ENCODE measurements at places on chromosomes 13 and 19.

DNA sequence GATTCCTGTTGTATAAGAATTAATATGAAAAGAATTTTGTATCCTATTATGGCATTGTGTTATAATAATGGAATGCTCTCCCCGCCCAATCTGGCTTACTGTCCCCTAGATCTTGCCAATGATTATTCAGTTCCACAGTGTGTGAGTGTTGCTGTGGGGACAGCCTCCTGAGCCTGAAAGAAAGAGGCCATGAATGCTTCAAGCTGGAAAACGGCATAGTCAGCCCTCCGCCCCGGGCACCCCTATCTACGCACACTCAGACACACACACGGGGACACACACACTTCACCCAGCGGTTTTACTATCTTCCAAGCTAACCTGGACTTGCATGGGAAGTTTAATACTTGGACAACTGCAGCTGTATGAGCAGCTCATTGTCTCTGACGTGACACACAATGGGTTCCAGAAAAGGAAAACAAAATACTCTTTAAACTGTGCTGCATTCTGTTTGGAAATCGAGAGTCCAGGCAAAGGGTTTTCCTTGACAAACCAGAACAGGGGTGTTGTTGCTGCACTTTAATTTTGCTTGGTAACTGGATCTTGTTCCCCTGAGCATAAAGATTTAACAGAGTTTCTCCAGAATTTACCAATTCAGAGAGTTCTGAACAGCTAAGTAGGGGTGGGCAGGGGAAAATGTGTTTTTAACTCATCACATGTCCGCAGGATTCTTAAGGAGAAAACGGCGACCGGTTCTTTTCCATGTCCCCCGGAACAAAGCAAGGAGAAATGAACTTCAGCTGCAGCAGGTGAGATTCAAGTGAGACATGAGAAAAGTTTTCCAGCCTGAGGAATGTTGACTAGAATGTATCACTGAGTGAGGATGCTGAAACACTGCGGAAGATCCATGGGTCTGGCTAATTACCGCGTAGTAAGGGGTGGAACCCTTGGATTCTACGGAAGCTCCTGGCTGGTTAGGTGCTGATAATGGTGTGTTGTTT is 472.9 kb downstream of the FOXO1 start:
- DNase-seq: no peak

- DNase-seq: no peak
Measured at GRCh38 chr19:30388819-30389218, 16.6 kb downstream of the ZNF536 start.

GRCh38 chr13:25447396-25447795 is 75.6 kb downstream of the ATP8A2 start:
- DNase-seq: no peak

GRCh38 chr13:43522788-43523187 is 264.0 kb downstream of the ENOX1 start:
- no peak for DNase-seq

DNA sequence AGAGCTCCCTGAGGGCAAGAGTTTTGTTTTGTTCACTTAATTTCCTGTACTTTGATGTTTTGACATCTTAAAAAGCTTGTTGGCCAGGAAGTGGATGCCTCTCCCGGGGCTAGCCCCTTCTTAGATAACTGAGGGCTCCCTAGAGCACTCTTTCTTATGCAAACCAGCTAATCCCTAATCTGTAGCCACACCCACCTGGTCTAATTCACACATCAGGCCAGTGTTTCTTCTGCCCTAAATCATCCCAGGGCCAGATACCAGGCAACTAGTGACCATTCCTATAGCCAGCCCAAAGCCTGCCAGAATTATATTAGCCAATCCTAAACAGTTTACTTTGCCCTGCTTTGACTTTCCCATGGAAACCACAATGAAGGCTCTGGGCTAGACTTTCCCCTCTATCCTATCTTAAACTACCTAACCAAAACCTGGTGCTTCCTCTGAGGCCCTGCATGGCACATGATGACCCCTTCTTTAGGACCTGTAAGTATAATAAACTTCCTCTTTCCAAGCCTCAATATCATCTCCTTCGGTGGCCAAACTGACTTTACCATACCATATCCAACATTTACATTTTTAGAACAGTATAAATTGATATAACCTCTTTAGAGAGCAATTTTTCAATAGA is 24.8 kb downstream of the WBP4 start:
- no peak for DNase-seq

DNA sequence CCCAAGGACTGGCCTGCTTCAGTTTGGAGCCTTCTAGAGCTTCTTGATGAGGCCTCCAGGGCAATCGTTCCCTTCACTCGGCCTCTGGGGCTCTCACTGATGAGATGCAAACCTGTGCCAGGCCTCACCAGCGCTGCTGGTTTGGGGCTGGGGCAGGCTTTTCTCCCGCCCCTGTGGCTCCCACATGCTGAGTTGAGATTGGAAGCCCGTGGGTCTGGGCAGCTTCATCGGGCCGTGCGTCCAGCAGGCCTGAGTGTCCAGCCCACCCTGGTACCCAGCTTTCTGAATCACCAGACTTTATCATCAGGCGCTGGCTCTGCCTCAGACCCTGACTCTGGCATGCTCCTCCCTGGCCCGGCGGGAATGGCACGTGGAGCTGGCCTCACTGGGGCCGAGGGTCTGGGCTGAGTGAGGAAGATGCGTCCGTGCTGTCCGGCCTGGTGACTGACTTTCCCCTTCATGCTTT is 4.3 kb downstream of the CALM3 start:
- DNase-seq: no peak

DNA sequence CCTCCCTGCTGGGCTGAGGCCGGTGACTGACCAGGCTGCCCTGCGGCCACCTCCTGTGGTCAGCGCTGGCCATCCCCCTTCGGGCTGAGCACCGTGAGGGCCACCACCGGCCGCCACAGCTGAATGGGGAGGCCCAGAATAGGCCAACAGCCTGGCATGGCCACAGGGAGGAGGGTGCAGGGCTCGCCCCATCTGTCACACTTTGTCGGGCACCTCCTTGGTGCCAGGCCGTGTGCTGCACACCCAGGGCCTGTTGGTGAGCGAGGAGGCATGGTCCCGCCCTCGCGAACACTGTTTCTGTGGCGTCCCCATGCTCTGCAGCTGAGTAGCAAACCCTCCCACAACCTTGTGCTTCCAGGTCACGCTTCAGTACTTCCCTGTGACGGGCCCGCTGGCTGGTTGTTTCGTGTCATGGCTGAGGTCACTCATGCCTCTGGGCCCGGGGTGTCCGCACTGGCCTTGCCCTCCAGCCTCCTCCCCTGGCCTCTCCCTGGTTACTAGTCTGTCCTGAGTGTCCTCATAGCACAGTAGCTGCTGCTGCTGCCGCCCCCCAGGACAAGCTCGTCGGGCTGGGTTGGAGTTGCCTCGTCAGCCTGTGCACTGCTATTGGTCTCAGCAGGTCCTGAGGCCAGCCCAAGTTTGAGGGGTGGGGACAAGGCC is 15.2 kb downstream of the EPN1 start:
- DNase-seq: no peak

GRCh38 chr13:41332829-41333228 is 21.8 kb downstream of the NAA16 start:
- DNase-seq: no peak

- no peak for DNase-seq
Measured at GRCh38 chr13:104686484-104686883, 1620.3 kb upstream of the SLC10A2 start.

GRCh38 chr13:43848001-43848649 is 31.4 kb downstream of the CCDC122 start:
- no peak for DNase-seq

DNA sequence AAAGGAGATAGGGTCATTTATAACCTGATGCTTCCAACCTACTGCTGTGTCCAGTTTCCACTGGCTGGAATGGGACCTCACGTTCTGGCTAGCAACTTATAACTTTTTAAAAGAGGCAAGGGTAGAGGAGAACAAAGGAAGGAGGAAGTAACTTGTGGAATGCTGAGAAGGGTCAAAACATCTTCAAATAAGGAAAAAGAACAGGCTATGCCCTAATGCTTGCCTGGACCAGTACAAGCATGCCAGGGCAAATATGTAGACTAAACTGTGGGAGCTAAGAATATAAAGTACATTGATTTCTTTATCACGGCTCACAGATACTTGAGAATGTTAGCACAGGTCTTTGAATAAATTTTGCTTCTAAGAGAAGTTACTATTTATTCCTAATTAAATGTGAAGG is 1.5 kb upstream of the ZNF561 start:
- no peak for DNase-seq

- no peak for DNase-seq
Measured at GRCh38 chr13:106210324-106210723, 325.1 kb downstream of the EFNB2 start.

DNA sequence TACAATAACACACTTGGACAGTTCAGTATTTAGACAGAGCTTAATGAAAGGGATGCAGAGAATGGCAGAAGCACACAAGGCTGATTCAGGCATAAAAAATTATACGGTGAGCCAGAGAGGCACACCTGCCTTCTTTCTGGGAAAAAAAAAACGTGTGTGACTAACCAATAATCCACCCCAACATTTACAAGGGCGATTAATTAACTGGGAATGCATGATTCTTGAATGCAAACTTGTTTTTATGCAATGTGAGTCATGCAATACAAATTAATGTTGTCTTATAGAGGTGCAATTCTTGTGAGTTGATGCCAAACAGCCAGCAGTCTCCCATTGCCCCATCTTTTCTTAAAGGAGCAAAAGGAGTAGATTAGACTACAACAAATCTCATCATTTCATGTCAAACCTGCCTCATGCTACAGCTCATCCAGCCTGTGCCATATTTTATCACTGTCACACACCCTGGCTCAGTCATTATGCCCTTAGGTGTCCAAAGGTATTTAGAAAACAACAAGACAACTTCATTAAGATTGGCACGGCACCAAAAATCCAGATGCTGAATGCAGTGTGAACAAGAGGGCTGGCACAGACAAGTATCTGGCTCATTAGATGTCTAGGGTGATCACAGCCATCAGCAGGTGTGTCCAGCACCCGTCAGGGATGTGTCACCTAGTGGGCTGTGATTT is 721.1 kb downstream of the EFNB2 start:
- no peak for DNase-seq

DNA sequence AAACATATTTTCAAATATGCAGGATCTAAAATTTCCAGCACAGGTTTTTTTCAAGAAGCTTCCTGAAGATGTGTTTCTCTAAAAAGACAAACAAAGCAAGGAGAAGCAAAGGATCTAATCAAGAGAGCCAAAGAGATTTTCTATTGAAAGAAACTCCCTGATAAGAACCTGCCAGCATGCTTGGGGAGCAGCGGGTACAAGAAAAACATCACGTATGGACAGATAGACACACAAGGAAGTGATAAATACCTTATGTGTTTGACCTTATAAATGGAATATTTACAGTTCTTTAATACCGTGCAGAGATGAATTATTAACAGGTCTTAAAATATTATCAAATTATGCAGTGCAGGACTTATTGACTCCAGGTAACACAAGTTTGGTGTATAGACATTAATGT is 562.1 kb downstream of the DACH1 start:
- no peak for DNase-seq

DNA sequence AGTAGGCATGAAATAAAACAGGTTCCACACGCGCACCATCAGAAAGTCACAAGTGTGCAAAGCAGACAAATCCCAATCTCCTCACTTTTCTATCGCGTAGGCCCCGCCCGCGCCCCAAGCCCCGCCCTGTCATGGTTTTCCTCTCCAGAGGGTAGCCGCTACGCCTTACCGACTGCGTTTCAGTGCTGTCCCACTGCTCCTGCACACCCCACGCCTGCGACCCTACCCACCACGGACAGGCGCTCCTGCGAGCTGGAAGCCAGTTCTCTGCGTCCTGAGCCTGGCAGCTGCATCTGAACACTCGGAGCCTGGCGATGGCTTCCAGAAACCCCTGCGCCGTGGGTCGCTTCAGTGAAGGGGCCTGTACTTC is 379 bp upstream of the ZNF470 start:
- peak; percentile 32 for DNase-seq

GRCh38 chr13:95921485-95921884 is 131.7 kb downstream of the UGGT2 start:
- no peak for DNase-seq

- DNase-seq: no peak
Measured at GRCh38 chr13:31198519-31198918, 1.3 kb upstream of the B3GLCT start.

DNA sequence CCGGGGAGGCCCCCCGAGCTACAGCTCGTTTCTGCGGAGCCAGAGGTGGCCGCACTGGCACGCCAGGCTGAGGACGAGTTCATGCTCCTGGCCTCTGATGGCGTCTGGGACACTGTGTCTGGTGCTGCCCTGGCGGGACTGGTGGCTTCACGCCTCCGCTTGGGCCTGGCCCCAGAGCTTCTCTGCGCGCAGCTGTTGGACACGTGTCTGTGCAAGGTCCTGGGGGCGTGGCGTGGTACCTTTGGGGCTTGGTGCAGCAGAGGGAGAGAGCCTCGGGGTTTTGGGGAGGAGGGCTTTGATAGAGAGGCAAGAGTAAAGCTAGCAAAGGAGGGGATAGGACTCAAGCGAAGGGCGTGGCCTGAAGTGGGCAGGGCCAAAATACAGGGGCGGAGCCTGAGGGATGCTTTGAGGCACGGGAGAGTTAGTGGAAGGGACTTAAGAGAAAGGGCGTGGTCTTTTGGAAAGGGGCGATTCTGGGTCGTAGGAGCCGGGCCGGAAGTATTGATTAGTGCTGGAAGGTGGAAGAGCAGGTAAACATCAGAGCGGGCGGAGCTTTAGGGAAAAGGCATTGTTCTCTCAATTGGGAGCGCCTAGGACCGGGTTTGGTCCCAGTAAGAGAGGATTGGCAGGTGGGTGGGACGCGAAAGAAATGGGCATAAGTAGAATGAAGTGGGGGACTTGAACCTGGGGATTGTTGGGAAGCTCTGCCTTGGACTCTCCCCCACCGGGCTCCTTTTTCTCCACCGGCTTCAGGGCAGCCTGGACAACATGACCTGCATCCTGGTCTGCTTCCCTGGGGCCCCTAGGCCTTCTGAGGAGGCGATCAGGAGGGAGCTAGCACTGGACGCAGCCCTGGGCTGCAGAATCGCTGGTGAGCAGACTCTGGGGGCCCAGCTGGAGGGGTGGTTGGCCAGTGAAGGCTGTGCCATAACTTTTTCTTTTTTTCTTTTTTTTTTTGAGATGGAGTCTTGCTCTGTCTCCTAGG is 1.2 kb downstream of the PPM1N start:
- DNase-seq: peak; percentile 80

- DNase-seq: no peak
Measured at GRCh38 chr19:15249972-15250639, 17.9 kb upstream of the EPHX3 start.

GRCh38 chr13:36417331-36417730 is 15.0 kb upstream of the CCNA1 start:
- no peak for DNase-seq

GRCh38 chr19:48651683-48652048 is 5.7 kb upstream of the CA11 start:
- DNase-seq: no peak

DNA sequence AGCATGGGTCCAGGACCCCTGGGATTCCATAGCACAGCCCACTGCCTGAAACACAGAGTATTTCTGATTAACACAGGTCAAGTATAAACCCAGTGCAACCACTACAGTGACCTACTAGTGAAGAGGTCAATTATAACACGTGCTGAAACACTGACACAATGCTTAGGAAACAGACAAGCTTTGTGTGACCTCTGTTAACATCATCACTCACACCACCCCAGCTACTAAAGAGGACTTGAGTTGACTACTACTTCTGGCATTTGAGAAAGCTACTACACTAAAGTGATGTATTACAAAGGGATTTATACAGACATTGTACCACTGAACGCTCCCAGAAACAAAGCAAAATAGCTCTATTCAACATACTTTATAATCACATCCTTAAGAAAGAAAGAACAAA is 1935.9 kb upstream of the PCDH20 start:
- no peak for DNase-seq
